EH (cell line): ENCODE measurements at places on chromosomes 2 and 18.
A peak's percentile ranks its signal among the peaks of the same experiment; 100 is the strongest.

- DNase-seq: peak; percentile 58
Observed at GRCh38 chr2:45014016-45014702, 4.9 kb upstream of the SIX2 start.

GRCh38 chr2:203446780-203447179 is 88.3 kb downstream of the RAPH1 start:
- DNase-seq: no peak

GRCh38 chr18:9719421-9719981 is 11.4 kb downstream of the RAB31 start:
- DNase-seq: peak; percentile 88

DNA sequence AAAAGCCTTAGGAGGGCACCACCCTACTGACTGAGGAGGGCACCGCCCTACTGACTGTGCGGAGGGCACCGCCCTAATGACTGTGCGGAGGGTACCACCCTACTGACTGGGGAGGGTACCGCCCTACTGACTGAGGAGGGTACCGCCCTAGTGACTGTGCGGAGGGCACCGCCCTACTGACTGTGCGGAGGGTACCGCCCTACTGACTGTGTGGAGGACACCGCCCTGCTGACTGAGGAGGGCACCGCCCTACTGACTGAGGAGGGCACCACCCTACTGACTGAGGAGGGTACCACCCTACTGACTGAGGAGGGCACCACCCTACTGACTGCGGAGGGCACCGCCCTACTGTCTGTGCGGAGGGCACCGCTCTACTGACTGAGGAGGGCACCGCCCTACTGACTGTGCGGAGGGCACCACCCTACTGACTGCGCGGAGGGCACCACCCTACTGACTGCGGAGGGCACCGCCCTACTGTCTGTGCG is 150.2 kb upstream of the NFATC1 start:
- no peak for DNase-seq

DNA sequence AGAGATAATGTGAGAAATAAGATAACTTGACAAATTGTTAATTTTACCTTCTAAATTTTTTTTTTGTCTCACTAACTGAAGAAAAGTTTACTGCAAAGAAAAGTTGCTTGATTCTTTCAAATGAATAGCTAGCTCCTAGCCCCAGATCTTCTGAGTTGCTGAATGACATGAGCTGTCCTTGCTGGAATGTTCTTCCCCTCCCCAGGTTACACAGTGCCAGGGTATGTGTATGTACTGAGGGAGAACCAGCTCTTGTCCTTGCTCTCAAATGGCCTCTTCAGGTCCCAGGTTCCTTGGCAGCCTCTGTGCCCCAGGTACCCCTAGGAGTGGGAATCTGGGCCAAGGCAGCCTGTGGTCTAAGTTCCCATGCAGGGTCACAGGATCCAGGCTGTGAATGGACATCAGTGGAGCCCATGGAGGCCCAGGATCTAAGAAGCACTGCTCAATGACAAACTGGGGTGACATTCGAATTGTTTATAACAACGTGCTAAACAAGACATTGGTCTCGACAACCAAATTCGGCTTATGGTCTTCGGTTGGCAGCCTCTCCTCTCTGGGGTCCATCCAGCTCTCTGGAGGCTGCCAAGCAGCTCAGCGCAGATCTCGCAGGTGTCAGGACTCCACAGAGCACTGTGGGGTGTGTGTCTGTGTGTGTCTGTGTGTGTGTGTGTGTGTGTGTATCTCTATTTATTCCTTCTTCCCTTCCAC is 17.1 kb upstream of the INO80C start:
- DNase-seq: peak; percentile 60

DNA sequence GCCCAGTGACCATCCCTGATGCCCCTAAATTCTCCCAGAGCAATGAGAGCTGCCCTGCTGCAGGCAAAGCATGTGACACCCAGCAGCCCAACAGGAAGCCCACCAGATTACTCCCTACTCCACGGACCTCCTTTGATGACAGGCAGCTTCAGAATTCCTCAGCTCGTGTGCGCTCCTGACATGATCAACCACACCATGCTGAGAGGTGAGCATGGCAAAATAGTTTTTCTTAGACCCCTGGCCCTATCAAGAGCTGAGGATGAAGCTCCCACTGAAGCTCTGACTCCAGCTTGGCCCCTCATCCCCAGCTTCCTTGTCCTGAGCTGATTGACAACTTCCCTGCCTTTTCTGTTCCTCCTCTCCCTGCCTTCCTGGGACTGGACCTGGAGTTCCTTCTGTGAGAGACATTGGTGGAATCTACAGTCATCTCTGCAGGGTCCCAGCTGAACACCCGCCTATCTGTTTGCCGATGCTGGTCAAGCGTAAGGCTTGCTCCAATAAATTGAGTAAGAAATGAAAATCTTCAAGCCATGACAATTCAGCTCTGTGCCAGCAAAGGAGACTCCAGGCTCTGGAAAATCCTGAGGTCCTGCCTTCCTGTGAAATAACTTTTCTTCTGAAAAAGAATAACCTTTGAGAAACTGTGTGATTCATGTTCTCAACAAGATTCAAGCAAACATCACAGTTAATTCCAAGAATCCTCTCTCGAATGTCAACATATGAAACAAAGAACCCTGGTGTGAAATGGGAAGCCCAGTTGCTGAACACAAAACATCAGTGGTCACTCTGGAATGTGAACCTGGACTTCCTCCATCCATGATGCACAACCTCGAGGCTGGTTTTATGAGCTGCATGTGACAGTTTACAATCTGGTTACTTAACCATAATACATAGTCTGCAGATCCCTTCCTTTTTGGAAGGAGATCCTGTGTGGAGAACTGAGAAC is 201.1 kb downstream of the SPP2 start:
- DNase-seq: peak; percentile 98
